ENCODE measurements at places on chromosomes 12 and 14.

- peaks cover 17% of the 10 kb centered on the region for H3K4me1 ChIP-seq
- no peaks in the 10 kb centered on the region for H3K27me3 ChIP-seq
- peaks cover 66% of the 10 kb centered on the region for H3K36me3 ChIP-seq
- no peak for DNase-seq
Observed at GRCh38 chr12:29750928-29751220, 32.9 kb downstream of the TMTC1 start.

GRCh38 chr14:81023095-81023710, 67.8 kb downstream of the TSHR start:
- DNase-seq, result no peak
- no peak overlapping the region for H3K4me3 ChIP-seq
- no peaks in the 10 kb centered on the region for H3K36me3 ChIP-seq
- no peaks in the 10 kb centered on the region for H3K4me1 ChIP-seq

DNA sequence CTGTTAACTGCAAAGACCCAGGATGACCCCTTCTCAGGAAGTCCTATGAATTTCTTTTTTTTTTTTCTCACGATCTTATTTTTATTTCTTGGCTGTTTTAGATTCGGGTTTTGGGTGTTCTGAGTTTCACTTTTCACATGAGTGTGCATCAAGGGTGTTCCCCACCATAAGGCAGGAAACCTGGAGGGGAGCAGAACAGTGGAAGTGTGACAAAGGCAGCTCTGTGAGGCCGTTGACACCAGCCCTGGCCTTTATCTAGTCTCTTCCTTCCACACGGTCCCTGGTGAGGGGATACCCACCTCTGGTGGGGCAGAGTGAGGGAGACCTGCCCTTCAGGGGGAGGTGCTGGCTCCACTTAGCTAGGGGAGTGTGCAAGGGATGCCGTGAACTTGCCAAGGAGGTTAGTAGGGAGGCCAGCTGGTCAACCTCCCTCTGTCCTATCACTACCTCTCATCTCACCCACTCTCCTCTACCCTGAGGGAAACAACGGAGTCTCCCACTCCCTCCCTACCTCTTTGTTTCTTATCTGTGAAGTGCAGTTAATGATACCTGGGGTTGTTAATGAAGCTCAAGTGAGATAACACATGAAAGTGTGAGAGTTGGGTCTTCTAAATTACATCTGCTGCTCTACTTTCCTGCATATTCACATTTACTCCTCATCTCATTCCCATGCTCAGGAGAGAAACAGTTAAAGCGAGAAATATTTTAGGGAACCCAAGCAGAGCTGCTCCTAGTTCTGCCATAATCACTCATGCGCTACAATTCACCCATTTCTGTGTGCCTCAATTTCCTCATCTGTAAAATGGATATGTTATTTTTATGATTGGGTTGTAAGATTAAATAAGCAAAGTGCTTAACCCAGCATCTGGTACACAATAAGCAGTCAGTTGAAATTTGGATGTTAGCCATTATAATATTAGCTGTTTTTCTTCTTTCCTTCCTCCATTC, 4.4 kb upstream of the GALNT6 start:
- no peaks in the 10 kb centered on the region for H3K36me3 ChIP-seq
- no peak overlapping the region for H3K4me3 ChIP-seq
- no peak for DNase-seq
- H3K27ac ChIP-seq, result no peak overlapping the region
- H3K27me3 ChIP-seq, result peaks cover 44% of the 10 kb centered on the region

DNA sequence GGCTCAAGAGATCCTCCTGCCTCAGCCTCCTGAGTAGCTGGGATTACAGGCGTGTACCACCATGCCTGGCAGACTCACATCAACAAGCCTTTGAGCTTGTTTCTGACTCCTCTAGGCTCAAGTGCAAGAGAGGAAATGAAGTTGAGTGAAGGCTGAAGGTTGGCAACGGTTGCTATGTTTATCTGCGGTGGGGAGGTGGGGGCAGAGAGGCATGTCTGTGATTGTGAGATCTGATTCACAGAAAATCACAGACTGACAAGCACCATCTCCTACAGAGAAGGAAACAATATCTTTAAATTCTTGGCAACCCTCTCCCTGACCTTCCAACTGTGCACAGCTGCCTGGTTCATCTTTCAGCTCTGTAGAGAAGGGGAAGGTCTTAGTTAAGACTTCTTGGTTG, 22.1 kb upstream of the NINJ2 start:
- H3K27me3 ChIP-seq, result no peaks in the 10 kb centered on the region
- DNase-seq, result no peak
- H3K4me3 ChIP-seq, result no peak overlapping the region

DNA sequence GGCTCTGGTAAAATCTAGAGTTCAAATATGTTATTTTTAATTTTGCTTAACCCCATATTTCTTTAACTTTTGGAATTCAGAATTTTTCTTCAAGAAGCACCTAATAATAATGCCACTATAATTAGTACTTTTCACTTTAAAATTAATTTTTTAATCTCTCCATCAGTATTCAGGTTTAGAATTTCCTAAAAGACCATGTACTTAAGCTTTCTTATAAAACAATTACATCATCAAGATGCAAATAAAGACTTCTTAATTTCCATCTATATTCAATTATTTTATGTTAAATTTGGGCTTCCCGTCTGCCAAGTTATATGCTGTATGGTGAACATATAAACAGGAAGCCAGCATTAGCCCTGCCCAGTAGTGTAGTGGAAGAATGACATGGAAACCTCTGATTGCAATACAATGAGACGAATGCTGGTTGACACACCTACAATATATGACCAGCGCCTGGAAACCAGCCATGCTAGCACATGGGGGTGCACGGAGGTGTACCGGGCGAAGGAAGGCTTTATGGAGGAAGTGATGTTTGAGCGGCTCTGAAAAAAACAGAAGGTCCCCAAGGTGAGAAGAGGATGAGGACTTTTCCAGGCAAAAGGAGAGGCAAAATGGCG, 82.2 kb downstream of the LLPH start:
- H3K4me3 ChIP-seq, result no peak overlapping the region
- H3K27me3 ChIP-seq, result no peaks in the 10 kb centered on the region
- H3K36me3 ChIP-seq, result no peaks in the 10 kb centered on the region

DNA sequence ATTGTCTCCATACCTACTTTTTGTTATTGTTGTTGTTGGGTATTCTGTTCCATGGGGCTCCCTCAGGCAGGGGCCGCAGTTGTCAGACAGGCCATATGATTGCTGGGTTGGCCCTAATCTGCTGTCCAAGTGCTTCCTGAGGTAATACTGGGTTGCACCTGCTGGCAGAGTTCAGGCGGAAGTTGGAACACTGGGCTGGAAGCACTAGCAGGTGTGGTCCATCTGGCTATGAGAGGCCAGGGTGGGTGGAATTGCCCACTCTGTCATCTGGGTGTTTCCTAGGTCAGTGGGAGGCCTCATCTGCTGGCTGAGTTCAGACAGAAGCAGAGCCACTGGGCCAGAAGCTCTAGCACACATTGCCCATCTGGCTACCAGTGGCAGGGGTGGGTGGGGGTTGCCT, 81.3 kb upstream of the NID2 start:
- no peaks in the 10 kb centered on the region for H3K27me3 ChIP-seq
- DNase-seq, result no peak
- no peaks in the 10 kb centered on the region for H3K4me1 ChIP-seq
- H3K4me3 ChIP-seq, result no peak overlapping the region
- H3K36me3 ChIP-seq, result no peaks in the 10 kb centered on the region

GRCh38 chr12:89845366-89845765, 136.7 kb upstream of the ATP2B1 start:
- H3K4me1 ChIP-seq, result no peaks in the 10 kb centered on the region
- H3K27ac ChIP-seq, result no peak overlapping the region
- H3K36me3 ChIP-seq, result no peaks in the 10 kb centered on the region
- H3K4me3 ChIP-seq, result no peak overlapping the region
- H3K27me3 ChIP-seq, result no peaks in the 10 kb centered on the region

- H3K27ac ChIP-seq, result no peak overlapping the region
- no peak overlapping the region for H3K4me3 ChIP-seq
- H3K36me3 ChIP-seq, result peaks cover 32% of the 10 kb centered on the region
- no peaks in the 10 kb centered on the region for H3K4me1 ChIP-seq
Observed at GRCh38 chr12:88188180-88188579, 46.1 kb downstream of the TMTC3 start.

- H3K36me3 ChIP-seq, result no peaks in the 10 kb centered on the region
- H3K27me3 ChIP-seq, result no peaks in the 10 kb centered on the region
- H3K4me3 ChIP-seq, result peak overlapping the region; percentile 59
Observed at GRCh38 chr12:70605976-70606375, 31.3 kb downstream of the PTPRB start.

GRCh38 chr14:64704743-64705380, 638 bp downstream of the PLEKHG3 start:
- peaks cover 21% of the 10 kb centered on the region for H3K27me3 ChIP-seq
- H3K4me3 ChIP-seq, result peak overlapping the region; percentile 89
- peak overlapping the region; percentile 74 for H3K27ac ChIP-seq
- DNase-seq, result peak; percentile 37
- no peaks in the 10 kb centered on the region for H3K4me1 ChIP-seq

- no peaks in the 10 kb centered on the region for H3K27me3 ChIP-seq
- peaks cover 32% of the 10 kb centered on the region for H3K36me3 ChIP-seq
- H3K4me1 ChIP-seq, result no peaks in the 10 kb centered on the region
- H3K4me3 ChIP-seq, result no peak overlapping the region
- no peak overlapping the region for H3K27ac ChIP-seq
Observed at GRCh38 chr14:81471062-81471461, 62.6 kb downstream of the SEL1L start.

GRCh38 chr12:131085125-131085815, 131.6 kb downstream of the ADGRD1 start:
- H3K4me1 ChIP-seq, result no peaks in the 10 kb centered on the region
- no peaks in the 10 kb centered on the region for H3K36me3 ChIP-seq
- H3K27ac ChIP-seq, result no peak overlapping the region

DNA sequence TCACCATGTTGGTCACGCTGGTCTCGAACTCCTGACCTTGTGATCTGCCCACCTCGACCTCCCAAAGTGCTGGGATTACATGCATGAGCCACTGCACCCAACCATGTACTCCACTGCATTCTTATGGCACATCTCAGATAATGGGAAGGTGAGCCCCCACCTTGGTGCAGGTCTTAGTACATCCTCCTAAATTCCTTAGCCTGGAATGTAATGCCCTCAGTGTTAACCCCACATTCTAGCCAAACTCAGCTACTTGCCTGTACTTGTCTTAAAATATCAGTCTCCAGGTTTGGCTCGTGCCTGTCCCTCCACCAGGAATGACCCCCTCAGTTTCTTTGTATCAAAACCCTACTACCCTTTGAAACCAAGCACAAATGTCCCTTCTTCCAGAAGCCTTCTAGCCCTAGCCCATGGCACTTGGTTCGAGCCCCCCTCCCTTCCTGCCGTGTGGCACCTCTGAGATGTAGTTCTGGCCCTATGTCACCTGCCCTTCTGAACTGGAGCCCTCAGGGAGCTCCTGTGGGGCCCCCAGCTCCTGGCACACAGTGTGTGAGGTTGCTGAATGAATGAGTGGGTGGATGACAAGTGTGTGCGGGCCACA, 8.4 kb downstream of the KCNH3 start:
- no peak overlapping the region for H3K4me3 ChIP-seq
- no peak for DNase-seq
- no peaks in the 10 kb centered on the region for H3K36me3 ChIP-seq
- no peak overlapping the region for H3K27ac ChIP-seq

GRCh38 chr12:102322254-102322653, 124.6 kb upstream of the PMCH start:
- no peaks in the 10 kb centered on the region for H3K27me3 ChIP-seq
- no peaks in the 10 kb centered on the region for H3K36me3 ChIP-seq
- H3K4me1 ChIP-seq, result no peaks in the 10 kb centered on the region

DNA sequence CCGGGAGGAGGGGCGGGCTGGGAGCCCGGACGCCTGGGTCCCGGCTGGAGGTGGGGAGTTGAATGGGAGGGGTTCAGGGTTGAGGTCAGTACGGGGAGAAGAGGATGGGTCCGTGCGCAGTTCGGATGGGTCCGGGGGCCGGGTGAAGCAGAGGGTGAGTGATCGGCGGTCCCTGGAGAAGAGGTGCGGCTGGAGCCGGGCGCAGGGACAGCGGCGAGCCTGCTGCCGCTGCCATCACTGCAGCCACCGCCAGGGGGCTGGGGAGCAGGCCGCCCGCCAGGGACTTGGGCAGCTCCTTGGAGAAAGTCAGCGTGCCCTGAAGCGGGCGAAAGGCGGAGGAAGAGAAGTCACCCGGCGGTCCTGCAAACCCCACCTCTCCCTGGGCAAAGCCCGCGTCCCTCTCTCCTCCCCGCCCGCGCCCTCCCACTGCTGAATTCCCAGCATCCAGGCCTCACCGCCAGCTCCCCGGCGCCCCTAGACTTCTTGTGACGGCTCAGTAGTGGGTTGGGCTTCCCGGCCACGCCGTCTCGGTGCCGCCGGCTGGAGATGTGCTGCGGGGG, 6.0 kb upstream of the GPR84 start:
- H3K27ac ChIP-seq, result peak overlapping the region; percentile 21
- peaks cover 27% of the 10 kb centered on the region for H3K4me1 ChIP-seq
- no peaks in the 10 kb centered on the region for H3K36me3 ChIP-seq
- peak; percentile 92 for DNase-seq
- peak overlapping the region; percentile 52 for H3K4me3 ChIP-seq
- no peaks in the 10 kb centered on the region for H3K27me3 ChIP-seq

DNA sequence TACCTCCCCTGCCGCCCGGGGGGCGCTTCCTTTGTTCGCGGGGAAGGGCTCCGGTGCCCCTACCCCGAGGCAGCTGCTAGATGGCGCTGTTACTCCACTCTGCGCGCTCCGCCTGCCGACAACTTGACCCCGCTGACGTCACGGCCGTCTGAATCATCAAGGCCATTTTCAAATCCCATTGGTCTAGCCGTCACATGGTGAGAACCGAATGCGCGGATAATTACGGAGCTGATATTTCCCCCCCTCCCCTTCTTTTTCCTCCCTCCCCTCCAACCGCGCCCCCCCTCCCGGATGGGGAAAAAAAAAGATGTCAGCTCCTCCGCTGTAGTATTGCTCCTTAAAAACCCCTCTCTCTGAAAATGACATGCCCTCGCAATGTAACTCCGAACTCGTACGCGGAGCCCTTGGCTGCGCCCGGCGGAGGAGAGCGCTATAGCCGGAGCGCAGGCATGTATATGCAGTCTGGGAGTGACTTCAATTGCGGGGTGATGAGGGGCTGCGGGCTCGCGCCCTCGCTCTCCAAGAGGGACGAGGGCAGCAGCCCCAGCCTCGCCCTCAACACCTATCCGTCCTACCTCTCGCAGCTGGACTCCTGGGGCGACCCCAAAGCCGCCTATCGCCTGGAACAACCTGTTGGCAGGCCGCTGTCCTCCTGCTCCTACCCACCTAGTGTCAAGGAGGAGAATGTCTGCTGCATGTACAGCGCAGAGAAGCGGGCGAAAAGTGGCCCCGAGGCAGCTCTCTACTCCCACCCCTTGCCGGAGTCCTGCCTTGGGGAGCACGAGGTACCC, at the start of gene HOXC10:
Gene HOXC10, plus strand, starts transcription at position 246 of the 791 bp plus-strand sequence. Its CDS starts 114 bp downstream, at position 360.
- H3K4me3 ChIP-seq, result peak within 1 kb of the TSS; percentile 79
- H3K27ac ChIP-seq, result peak within 1 kb of the TSS; percentile 95

DNA sequence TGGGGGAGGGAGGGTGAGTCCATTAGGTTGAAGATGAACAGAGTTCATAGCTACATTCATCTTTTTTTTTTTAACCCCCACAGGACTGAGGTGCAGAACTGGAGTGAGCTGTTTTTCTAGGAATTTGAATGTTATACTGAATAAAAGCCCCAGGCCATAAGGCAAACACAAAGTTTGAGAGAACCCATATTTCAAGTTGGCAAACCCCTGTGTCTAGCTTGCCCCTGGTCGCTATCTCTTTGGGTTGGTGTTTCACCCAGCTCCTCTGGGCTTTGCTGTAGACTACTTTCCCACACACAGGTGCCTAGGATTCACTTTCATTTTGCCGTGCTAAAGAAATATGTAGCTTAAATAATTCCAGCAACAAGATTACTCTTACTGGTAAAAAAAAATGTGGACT, 5.2 kb upstream of the LMO3 start:
- H3K27ac ChIP-seq, result no peak overlapping the region
- no peaks in the 10 kb centered on the region for H3K36me3 ChIP-seq
- no peak overlapping the region for H3K4me3 ChIP-seq
- no peaks in the 10 kb centered on the region for H3K27me3 ChIP-seq
- no peak for DNase-seq
